ENCODE measurements at places on chromosomes 13 and 19.

- DNase-seq = no peak
These were observed 489.7 kb downstream of the COG6 start for GRCh38 chr13:40145139-40145538.

DNA sequence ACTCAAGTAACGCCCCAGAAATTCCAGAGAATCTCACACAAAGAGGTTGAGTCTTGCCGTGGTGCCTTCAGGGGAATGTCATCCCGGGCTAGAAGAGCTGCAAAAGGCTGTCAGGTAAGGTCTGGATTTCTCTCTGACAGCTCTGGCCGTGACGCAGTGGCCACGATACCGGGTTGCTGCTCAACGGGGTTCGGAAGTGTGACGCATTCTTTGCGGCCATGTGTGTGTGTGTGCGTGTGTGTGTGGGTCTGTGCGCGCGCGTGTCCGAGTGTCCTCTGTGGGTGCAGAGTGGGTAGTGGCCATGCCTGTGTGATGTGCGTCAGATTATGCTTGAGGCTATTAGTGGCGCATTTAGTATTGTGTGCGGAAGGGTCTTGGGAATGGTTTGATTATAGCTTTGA lies 306 bp downstream of the ZNF540 start:
- peak; percentile 45 for DNase-seq

DNA sequence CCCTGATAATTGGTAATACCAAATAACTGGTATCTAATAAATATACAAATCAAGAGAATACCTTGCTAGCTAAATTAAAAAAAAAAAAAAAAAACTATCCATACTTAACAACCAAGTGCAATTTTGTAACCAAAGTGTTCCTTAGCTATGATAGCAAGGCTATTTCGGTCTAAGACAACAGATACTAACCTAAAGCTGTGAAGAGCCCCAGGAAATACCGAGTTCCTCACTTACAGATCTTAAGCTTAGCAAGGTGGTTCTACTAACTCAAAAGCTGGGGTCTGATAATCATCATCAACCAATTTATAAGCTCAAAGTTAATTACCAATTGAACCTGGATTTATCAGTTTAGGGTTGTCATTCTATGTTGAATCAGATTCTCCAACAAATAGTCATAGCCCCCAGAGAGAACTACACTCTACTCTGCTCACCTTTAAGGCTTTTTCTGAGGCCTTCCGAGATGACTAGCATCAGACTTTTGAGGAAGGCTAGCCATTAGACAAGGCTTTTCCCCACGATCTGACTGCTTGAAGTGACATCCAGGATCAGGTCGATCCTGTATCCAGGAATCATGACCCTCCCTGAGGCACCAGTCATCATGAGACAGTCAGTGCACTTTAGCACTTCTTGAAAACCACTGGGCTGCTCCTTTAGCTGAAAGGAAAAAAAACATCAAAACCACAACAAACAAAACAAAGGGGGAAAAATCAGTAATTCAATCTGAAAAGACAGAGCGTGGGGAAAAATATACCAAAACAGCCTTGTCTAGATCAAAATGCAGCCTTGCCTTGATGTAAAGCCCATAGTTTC lies 31.9 kb downstream of the INTS6 start:
- no peak for DNase-seq

- no peak for DNase-seq
These were observed 6.0 kb downstream of the SPRED3 start for GRCh38 chr19:38394488-38394887.

- no peak for DNase-seq
These were observed 2.3 kb downstream of the PEG3 start for GRCh38 chr19:56838024-56838908.
